Brain microvascular endothelial cell (primary cell): ENCODE measurements at places on chromosomes 7 and 10.

GRCh38 chr7:98911916-98912315 lies 33.6 kb downstream of the TRRAP start:
- no peak for DNase-seq

- DNase-seq = no peak
These were observed 6.4 kb downstream of the SPOCK2 start for GRCh38 chr10:72081772-72082590.

GRCh38 chr7:18495412-18496340 lies at the start of gene HDAC9:
HDAC9 (plus strand) TSS chr7:18495749; CDS start chr7:18496303, 554 bp downstream.
- peak; percentile 51 for DNase-seq

- no peak for DNase-seq
These were observed 185.6 kb upstream of the PRSS58 start for GRCh38 chr7:142443216-142444010.

- no peak for DNase-seq
These were observed 1.7 kb upstream of the HOXA4 start for GRCh38 chr7:27132214-27132613.

- DNase-seq = peak; percentile 89
These were observed 23.1 kb upstream of the DDIT4 start for GRCh38 chr10:72250666-72251065.

DNA sequence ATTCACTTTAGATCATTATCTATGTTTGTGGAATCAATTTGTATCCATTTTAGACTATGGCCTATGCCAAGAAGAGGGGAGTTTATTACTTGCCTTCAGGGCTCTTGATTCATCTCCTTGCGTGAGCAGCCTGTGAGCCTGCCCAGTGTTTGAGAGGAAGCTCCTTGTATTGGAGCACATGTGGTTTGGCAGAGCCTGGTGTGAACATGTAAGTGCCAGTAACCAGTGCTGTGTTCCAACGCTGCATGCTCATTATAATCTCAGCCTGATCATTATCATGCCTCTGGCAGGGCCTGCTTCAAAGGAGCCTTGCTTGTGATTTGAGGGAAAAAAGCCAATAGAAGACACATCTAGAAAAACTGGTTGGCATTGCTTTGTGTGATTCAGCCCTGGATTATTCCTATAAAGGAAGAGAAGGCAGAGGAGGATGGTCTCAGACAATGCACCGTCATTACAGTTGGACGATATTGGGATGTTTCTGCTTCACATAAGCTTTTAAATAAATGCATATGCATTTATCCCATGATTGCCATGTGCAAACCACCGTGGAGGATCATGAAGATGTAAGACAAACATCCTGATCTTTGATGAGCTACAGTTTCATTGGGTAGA lies 203.4 kb upstream of the AHR start:
- no peak for DNase-seq

DNA sequence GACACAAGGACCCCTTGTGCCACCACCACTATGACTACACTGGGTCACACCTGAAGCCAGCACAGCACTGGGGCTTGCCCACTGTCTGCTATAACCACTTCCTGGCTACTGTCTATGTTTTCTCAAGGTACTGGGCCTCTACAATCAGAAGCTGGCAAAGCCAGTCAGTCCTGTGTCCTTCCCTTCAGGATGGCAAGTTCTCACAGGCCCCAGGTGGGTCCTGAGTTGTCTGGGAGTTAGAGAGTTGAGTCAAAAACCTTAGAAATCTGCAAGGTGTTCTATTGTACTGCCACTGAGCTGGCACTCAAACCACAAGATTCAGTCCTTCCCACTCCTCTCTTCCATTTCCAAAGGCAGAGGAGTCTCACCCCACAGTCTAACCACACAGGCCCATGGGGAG lies 705.5 kb downstream of the IPMK start:
- no peak for DNase-seq

- DNase-seq = no peak
These were observed 56.2 kb upstream of the AGK start for GRCh38 chr7:141495057-141495456.

GRCh38 chr7:93219868-93220267 lies 6.4 kb downstream of the HEPACAM2 start:
- DNase-seq = no peak

DNA sequence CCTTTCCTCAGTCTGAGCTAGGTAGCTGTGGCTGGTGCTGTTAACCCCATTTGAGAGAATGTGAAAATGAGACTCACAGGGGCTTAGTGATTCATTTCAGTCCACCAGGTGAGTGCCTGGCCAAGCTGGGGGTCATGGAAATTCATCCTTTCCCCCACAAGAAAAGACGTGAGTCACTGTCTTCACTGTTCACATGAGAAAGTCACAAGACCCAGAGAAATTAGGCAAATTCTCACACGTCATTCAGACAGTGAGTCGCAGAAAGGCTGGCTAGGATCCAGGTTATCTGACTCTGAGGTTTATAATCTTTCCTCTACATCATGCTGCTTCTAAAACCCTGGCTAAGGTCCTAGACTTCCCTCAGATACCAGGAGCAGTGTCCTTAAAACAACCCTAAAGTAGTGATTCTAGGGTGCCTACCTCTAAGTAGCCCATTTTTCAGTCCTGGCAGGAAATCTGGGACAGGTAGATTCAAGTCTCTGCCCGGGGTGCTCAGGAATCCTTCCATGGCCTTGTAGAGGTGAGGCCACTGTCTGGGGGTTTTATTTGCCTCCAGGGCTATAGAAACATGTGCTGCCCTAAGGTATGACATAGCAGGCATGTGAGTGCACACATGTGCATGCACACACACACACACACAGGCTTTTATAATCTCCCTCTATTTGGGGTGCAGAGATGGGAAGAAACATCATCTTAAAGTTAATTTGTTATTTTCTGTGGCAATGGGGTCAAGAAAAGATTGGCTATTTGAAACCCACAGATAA lies 427.9 kb upstream of the CELF2 start:
- peak; percentile 97 for DNase-seq

GRCh38 chr10:114304571-114305421 lies 65.7 kb downstream of the VWA2 start:
- DNase-seq = no peak

- DNase-seq = peak; percentile 10
These were observed 35.3 kb downstream of the VSTM4 start for GRCh38 chr10:49080071-49080470.

- peak; percentile 40 for DNase-seq
These were observed 14.5 kb downstream of the NUDT5 start for GRCh38 chr10:12181065-12181775.

- DNase-seq = peak; percentile 52
These were observed 89.7 kb upstream of the CDK6 start for GRCh38 chr7:92925876-92926696.

DNA sequence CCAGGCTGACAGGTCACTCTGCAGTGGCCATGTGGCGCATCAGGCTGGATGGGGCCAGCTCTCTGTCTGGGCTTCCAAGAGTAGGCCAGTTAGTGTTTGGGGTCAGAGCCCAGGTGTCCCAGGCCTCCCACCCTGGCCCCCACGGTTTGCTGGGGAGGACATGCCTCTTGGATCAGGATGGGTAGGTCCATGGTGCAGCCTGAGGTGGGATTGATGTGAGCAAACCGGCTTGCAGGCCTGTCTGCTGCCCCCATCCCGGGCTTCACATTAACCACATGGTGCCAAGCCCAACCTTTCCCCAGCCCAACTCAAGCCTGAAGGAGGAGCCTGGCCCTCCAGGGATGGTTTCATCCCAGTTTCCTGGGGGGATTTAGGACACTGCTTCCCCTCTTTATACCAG lies 39.2 kb downstream of the LDB3 start:
- DNase-seq = no peak

DNA sequence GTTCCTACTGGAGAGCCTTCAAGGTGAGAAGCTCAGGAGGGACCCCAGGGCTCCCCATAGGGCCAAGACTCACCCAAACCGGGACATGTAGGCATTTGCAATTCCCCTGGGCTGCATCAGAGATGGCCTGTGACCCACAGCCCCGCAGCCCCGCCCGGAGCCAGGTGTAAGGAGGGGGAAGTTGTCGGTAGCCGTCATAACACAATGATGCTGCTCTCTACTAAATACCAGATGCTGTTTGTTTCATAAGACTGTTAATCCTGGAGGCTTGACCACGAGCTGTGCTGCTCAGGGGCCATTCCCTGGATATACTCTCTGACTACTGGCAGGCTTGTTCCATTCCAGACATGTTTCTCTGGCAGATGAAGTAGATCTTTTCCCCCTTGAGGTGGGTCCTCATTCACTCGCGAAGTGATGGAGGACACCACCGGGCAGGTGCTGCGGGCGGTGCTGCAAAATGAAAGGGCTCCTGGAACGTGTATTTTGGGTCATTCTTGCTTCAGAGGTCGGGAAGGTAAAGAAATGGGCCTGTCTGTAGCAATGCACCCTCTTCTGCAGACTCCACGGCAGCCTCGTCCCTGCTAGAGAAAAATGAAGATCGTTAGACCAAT lies 61.1 kb downstream of the MKI67 start:
- no peak for DNase-seq

DNA sequence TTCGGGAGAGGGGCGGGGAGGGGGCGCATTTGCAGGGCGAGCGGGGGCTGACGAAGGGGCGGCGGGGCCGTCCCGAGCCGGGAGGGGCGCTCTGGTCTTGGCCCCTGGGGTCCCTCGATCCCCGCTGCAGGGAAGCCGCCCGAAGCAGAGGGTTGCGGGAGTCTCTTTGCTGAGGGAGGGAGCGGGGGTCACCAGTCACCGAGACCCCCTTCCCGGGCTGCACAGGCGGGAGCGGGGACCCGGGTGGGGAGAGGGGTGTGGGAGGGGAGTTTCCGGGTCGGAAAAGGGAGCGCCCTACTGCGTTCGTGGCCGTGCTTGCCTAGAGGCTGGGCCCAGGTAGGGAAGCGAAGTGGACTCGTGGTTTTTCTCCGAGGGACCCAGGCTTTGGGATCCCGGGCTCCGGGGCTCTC lies 422 bp downstream of the AP1S1 start:
- no peak for DNase-seq

GRCh38 chr7:124489925-124490324 lies 275.7 kb downstream of the GPR37 start:
- DNase-seq = no peak

DNA sequence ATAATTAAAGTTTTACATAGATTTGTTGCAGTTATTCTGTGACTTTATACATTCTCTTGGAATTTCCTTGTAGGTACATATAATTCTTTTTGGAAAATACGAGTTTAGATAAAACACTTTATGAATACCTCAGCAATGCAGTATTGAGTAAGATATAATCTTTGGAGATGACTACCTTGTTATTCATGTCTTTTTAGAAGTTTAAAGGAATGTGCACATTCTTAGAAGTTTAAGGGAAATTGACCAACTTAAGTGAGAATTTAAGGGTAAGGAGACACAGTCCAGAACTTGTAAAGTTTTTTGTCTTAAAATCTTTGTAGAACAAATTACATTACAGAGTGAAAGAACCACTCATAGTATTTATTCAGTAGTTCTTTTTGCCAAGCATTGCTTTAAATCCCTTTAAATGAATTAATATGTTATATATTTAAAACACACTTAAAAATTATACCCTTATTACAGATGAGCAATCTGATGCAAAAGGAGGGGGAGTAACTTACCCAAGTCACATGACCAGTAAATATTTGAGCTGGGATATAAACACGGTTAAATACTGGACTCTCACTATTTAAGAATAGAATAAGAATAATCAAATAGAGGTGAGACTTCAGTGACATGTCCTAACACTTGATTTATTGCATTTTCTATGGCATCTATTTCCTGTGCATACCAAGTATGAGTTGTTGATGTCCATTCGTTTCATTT lies 139.5 kb upstream of the FERD3L start:
- DNase-seq = no peak

DNA sequence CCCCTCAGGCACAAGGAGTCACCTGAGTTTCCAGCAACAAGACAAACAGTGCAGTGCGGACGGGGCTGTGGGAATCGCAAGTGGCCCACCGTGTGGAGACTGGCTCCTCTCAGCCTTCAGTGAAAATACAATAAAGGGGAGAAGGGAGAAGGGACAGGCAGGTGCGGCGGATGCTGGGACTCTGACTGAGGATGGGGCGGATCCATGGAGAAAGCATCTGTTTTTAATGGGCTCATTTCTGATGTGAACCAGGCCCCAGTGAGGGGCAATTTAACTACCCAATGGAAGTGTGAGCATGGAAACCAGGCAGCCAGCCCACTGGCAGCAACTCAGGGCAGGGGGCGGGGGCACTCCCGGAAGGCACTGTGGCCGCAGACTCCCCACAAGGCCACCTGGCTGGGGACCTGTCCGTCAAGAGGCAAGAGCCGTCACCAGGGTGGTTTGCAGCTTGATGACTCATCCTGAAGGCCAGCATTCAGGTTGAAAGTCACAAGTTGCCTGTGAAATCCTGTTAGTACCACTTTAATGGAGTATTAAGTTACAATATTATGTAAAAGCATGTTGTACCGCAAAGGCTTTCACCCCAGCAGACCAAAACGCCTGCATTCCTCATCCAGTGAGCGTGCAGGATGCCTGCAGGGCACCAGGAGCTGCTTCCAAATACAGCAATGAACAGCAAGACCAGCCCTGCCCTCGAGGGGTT lies 476.4 kb downstream of the PTPRN2 start:
- DNase-seq = no peak

GRCh38 chr7:69683002-69683401 lies 84.7 kb downstream of the AUTS2 start:
- DNase-seq = no peak

DNA sequence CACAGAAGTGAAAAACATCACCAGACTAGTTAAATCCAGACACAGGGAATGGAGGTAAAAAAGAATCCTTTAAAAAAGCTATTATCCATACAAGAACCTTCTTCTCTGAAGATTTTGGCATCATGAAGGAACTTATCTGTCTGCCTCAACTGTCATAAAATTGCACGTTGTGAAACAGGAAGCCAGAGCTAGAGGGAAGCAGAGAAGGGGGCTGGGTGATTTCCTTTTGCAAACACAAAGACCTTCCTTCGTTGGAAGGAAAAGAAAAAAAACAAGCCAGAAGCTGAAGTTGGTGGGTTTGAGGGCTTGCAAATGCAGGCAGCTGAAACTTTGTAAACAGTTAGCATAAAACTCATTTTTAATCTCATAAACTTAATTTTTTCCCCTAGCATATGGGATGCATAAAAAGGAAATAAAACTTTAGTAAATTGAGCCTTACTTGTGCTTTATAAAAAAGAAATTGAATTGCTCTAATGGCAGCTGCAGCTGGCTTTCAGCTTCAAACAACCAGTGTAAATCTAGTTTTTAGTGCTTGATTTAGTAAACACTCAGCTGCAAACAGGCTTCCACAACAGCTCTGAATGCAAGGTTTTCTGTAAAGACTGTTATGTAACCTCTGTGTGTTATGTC lies 101.6 kb downstream of the OTUD1 start:
- DNase-seq = no peak
